Activated CD4-positive, alpha-beta T cell treated with anti-CD3 and anti-CD28 coated beads for 36 hours (primary cell): ENCODE measurements at places on chromosomes 3 and 15. TPM values are rescaled to one million over a fixed set of nuclear protein-coding genes. Genes with fewer than 3 reads are reported as not detected.

KCNAB1 gene
- not detected for total RNA-seq

LRRK1 gene
- 0.35 TPM for total RNA-seq

TP63 gene
- 0.46 TPM for total RNA-seq

DNA sequence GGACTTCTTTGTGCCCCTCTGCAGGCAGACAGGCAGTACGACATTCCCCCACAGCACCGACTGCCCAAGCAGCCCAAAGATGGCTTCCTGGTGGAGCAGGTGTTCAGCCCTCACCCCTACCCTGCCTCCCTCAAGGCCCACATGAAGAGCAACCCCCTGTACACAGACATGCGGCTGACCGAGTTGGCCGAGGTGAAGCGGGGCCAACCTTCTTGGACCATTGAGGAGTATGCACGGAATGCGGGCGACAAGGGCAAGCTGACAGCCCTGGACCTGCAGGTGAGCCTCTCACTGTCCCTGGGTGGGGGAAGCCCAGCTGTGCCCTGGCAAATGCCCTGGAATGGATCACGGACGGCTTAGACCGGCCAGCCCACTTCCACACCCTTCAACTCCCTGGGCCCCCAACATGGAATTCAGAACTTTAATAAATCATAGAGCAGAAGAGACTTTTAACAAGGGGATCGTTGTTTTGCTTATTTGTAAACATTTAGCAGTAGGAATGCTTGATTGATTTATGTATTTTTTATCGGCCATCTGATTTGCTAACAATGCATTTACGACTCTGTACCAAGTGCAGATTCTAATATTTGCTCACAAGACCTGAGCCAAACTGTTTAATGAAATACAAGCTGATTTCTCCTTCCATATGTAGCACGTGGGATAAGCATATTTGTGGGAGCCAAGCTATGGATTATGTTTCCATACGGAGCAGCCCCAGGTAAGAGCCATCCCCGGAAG is 31.1 kb downstream of the MINAR1 start:
- no peak for DNase-seq

- no peak for DNase-seq
Measured at GRCh38 chr15:51874751-51875644, 45.5 kb downstream of the TMOD3 start.

DNA sequence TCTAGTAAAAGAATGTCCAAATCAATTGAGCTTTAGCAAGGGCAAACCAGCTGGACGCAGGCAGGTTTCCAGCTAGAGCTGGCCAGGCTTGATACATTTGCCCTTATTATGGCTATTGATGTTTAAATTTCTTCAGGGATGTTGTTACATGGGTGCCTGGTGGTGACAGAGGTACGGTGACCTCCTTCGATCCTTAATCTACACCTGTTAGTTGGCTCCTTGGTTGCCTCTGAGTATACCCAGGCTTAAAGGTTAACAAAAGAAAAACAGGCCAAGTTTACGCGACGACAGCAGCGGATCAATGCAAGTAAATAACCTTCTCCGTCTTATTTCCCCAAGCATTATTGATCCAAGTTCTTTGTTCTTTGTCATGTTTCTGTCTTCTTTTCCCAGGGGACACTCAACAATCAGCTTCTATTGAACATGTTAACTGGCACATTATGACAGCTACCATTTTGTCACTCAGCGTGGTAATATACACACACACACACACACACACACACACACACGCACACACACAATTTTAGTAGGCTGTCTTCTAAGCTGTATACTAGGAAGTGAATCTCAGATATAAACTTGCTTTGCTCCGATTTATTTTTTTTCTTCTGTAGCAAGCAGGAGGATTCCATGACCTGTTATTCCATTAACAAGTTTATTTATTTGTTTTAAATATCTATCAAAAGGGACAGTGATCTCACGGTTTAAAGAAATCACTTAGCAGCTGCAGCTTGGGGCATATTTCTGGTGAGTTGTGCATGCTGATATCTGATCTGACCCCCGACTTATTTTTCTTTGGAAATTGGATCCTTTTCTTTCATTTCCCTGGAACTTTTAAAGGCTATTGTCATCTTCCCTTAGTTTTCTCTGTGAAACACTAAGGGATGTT is 844.7 kb downstream of the MCTP2 start:
- no peak for DNase-seq

DNA sequence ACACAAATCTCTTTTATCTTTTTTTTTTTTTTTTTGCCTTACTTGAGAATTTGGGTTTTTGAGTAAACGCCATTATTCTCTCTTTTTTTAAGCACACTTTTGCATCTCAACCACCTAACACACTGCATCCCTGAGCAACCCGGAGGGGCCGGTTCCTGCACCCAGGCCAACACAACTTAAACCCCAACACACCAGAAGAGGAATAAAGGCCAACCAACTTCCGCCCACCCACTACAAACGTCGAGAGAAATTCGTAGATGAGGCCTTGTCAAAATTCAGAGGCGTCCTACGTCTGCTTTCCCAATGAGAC is 389 bp upstream of the CCNB2 start:
- DNase-seq = no peak

GRCh38 chr15:87115795-87116194 is 1036.1 kb downstream of the AGBL1 start:
- no peak for DNase-seq

GRCh38 chr3:54875596-54876268 is 52.1 kb downstream of the LRTM1 start:
- DNase-seq = no peak
